Dorsolateral prefrontal cortex (tissue), 122 donors: ENCODE measurements at places on chromosomes 16 and 17.

- no peak for DNase-seq
These were observed 8.8 kb downstream of the TMEM186 start for GRCh38 chr16:8788578-8789172.

GRCh38 chr16:3175157-3176093, 12.6 kb upstream of the OR1F1 start:
- no peak for DNase-seq

GRCh38 chr17:82449131-82449882, 1.2 kb downstream of the CYBC1 start:
- no peak for DNase-seq

DNA sequence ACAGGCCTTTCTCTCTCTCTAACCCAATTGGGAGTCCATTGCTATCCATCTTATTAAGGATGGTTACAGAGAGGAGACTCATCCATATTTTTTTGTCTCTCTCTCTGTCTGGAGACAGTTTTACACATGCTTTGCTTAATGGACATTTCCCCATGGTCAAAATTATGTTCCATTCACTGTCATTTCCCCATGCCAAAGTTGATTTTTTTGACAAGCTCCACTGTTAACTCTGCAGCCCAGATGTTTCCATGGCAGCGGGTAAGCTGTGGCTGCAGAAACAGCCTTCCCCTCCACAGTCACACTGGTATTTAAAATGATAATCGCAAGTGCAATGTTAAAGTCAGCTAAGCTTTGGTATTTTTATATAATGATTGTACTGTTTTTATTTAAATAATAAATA, 63.9 kb upstream of the HLF start:
- DNase-seq = no peak

DNA sequence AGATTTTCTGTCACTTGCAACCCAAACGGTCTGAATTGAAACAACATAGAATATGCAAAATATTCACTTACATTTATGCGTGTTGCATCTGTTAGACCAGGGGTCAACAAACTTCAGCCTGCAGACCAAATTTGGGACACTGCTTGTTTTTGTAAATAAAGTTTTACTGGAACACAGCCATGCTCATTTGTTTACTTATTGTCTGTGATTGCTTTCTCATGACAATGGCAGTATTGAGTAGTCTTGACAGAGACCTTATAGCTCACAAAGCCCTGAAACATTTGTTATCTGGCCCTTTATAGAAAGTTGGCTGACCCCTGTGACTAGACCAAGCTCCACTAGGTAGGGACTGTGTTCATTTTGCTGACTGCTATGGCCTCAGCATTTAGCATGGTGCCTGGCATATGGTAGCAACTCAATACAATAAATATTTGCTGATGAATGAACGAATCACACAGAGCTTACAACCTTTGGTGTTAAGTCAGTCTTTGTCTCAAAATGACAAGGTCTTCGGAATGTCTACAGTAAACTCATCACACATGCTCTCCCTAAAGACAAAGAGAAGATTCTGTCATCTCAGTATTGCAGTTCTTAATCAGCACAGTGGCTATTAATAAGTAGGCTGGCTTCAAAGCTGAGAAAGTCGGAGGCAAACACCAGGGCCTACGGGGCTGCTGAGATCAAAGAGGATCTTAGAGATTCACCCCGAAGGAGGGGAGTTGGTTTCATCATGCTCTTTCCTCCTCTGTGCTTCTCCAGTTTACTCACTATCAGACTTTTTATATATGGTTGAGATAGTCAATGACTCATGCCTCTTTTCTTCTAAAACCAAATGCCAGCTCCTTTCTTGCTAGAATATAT, 95.2 kb upstream of the AXIN2 start:
- no peak for DNase-seq

- DNase-seq = no peak
These were observed 76.5 kb downstream of the TIMM22 start for GRCh38 chr17:1073241-1073962.

DNA sequence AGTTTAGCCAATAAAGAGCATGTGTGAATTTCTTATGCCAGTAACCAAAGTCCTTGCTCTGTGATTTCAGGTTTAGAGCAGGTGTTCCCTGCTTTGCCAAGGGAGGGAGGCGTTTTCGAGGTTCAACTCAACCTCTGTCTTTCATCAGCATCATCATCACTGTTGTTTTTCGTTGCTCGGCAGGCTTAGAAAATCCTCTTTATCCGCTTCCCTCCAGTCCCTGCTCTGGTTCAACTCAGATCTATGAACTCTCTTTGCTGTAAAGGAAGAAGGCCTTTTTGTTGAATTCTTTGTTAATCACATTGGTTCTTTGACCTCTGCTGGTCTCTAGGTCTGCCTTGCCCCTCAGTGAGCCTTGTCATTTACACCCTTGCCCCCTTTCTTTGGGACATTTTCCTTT, 243.9 kb upstream of the RBFOX1 start:
- DNase-seq = no peak

DNA sequence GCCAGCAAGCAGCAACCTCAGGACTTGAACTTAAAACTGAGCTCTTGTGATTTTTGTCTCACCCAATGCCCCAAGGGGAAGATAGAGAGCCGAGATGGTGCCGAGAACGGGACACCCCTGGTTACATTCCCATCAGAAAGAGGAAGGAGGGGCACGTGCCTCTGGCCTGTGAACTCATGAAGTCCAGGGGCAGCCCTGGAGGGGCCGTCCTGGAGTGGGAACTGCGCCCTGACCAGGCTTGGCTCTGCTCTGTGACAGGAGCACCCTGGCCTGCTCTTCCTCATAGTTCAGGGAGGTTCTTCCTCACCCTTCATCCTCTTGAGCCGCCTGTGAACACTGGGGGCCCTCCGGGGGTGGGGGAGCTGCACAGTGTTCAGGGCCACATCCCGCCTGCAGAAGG, 130.3 kb upstream of the FOXF1 start:
- no peak for DNase-seq

DNA sequence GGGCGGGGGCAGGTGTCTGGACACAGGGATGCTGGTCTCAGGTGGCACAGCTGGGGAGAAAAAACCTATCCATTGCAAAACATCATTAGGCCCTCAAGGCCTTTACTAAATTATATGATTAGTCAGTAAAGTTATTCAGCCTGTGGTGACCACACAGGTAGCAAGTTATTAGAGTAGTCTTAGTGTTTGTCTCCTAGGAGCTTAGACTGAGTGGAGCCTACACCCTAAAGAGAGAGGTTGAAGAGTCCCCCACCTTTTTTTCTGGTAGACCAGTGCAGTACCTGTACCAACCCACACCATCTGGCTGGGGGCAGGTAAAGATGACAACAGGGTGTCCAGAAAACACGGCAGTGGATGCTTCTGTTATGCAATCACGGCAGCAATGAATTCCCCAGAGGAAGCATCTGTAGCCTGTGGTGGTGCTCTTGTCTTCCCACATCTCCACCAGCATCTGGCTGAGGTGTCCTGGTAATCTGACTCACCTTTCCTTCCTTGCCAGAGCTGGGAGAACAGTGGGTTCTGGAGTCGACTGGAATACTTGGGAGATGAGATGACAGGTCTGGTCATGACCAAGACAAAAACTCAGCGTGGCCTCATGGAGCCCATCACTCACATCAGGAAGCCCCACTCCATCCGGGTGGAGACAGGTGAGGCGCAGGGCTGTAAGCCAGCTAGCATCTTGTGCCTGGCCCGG, 11.0 kb downstream of the MYCBPAP start:
- no peak for DNase-seq

DNA sequence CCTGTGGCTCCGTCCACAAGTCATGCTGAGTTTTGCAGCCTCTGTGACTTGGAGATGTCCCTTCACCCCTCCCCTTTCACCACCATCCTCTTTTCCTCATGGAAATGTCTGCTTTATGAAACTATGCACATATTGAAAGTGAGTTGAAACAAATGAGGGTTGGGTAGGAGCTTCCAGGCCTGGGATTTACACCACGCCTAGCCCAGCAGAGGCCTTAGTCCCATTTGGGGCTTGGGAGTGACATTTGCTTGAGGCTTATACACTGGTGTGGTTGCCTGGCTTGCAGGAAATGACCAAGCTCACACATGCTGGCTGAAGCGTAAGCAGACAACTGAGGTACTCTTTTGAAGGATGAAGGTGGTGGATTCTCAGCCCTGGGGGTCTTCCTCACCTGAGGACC, 10.5 kb upstream of the SPNS1 start:
- DNase-seq = no peak

DNA sequence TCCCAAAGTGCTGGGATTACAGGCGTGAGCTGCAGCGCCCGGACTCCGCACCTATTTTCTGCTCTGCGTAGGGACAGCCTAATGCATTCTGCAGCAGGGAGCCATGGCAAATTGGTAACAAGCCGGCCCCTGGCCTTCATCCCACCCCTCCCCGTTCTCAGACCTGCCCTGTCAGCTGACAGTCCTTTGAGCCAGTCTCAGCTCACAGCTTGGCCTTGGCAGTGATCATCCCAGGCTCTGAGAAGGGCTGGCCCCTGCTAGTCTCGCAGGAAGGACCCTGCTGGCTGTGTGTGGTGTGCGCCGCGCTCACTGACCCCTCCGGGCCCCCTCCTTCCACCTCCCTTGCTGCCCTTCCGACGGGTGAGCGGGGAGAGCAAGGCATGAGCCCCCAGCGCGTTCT, 10.3 kb upstream of the NPTX1 start:
- DNase-seq = no peak
